ENCODE measurements at places on chromosomes 7 and 10.

GRCh38 chr7:144777005-144777839, 58.6 kb downstream of the TPK1 start:
- no peak for DNase-seq

GRCh38 chr10:11351801-11352200, 259.6 kb downstream of the USP6NL start:
- no peak for DNase-seq

DNA sequence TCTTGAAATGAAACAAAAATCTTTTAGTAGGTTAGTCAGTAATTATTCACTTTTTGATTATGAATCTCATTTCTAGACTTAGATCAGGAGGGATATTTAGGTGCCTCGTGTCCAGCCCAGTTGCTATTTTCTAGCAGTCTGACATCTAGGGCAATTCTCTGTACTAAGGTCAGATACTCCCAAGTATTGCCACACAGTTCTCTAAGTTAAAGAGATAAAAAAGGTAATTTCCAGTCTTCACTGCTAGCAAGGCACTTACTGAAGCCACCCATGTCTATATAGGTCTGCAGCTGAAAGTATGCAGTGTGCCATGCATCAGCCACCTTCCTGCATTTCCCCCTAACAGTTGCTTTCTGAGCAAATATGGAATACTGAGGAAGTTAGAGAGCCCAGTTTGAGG, 83.4 kb downstream of the PON1 start:
- DNase-seq, result no peak

DNA sequence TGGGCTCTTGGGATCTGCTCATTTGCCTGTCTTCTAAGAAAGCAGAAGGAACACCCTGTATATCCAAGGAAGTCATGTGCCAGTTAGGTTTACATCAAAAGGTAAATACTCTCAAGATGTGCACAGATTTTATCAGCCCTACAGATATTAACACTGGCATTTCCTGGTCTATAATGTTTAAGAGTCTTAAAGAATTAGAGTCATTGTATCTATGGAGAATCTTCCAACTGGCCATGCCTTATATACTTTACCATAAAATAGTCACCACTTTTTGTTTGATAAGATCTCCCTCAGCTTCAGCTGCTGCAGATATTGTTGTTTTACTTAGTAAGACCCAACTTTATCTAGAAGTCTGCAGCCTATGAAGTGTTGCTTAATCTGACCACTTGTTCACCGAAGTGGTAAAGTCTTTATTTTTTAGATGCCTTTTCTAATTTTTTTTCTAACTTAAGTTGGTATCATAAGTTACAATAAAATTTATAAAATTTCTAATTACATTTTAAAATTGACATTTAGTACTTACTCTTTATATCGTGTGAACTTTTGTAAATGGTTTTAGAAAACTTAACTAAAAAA, 58.5 kb downstream of the CPED1 start:
- DNase-seq, result no peak

- no peak for DNase-seq
Observed at GRCh38 chr7:32191305-32191704, 121.1 kb upstream of the PDE1C start.

DNA sequence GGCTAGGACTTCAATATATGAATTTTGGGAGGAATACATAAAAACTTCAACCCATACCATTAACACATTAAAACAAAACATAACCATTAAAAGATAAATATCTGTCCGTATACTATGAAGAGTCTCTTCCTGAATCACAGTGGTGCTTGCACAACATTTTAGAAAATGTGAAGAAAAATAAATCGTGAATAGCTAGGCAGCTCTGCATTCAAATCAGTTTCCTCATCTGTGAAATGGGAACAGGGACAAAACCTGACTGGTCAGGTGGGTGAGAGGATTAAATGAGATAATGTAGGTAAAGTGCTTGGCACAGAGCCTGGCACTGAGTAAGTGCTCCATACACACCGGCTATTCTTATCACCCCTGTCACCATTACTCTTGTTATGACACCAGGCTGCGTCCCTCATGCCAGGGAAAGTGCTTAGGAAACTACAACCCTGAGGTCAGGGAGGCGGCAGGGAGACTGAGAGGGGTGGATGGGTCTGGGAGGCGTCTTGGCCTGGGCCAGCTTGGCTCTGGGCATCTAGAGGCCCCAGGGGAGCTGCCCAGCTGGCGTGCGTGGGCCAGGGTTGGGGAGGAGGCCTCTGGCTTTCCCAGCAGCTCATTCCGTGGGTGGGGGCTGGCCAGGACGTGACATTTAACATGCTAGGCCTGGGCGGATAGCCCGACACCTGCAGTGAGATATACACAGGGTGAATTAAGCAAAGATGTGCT, 78.3 kb downstream of the SH3PXD2A start:
- DNase-seq, result no peak

- no peak for DNase-seq
Observed at GRCh38 chr7:90910136-90910535, 314.0 kb downstream of the CDK14 start.

GRCh38 chr7:139457153-139457946, 26.1 kb downstream of the KLRG2 start:
- DNase-seq, result no peak

GRCh38 chr7:107982042-107982840, 20.7 kb downstream of the LAMB1 start:
- DNase-seq, result no peak

- DNase-seq, result peak; percentile 11
Observed at GRCh38 chr7:116138202-116138801, 72.0 kb upstream of the TES start.

- DNase-seq, result no peak
Observed at GRCh38 chr7:139108266-139109187, 993 bp downstream of the ZC3HAV1 start.

GRCh38 chr10:32982911-32983909, 25.2 kb upstream of the ITGB1 start:
- peak; percentile 91 for DNase-seq

DNA sequence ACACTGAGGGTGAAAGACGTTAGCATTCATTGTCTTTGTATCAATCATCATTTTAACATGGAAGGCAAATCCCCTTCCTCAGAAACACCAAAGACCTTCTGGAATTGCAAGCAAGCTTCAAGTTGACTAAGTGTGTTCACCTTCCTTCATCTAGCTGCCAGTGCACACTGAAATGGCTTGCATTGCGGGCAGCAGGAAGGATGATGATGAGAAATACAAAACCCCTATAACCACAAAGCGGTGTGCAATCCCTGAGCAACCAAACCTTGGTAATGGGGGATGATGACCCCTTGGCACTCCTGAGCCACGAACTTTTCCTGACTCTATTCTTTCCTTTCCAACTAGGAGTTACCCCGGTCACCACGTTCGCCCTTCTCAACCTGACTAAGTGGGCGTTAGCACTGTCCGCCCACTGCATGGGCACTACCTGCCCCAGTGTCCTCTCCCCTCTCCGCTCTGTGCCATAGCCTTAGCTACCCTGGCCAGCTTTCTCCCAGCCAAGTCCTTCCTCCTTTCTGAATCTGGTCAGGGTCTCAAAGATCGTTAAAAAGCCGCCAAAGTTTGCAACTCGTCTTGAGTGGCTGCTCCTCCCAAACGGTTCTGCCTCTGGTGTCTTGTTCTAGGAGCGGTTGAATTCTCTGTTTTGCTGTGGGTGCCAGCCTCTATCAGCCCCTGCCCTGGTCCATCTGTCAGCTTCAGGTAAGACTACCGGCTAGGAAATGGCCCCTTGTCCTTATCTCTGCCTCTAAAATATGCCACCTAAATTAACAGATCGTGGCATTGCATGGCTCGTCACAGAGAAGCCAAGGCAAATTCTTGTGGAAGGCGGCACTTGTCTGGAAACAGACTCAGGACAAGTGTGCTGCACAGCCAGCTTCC, 586 bp upstream of the AOC1 start:
- no peak for DNase-seq

- no peak for DNase-seq
Observed at GRCh38 chr7:11950281-11950680, 118.3 kb upstream of the THSD7A start.

Data from amniotic stem cell (primary cell).